HS-5 (cell line): ENCODE measurements at places on chromosomes 11 and 22.
A peak's percentile ranks its signal among the peaks of the same experiment; 100 is the strongest.

DNA sequence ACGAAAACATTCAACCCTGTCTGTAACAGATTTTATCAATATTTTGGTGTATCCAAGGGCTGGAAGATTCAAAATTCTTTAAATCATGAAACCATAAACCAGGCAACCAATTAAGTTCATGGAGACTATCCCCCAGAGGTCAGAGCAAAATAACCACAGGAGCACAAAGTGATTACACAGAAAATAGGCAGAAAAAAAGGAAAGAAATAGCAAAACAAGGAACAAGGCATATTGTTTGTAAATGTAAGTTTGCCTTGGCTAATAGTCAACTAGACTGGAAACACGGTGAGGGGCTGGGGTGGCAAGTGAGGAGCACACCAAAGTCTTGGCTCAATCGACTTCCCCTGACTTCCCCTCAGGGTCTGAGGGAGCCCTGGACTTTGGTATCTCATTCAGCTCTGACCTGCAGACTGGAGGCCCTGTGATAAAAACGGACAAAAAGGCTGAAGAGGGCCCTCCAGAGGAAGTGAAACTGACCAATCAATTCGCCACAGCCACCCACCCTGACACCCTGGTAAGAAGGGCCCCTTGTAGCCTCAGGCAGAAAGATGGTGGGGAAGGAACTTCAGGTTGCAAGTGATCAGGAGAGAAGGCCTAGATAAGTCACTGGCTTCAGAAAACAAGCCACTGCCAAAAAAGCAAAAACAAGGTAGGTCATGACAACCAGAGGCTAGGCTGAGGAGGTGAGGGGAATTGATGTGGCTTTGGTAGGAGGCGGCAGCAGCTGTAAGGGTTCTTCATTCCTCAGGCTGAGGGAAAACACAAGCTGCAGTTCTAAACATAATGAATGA lies 1.8 kb downstream of the SIK3 start:
- no peak for DNase-seq

- DNase-seq, result no peak
These were observed 36.2 kb downstream of the LIF start for GRCh38 chr22:30210235-30210909.

GRCh38 chr11:62061356-62062222 lies 62.2 kb upstream of the INCENP start:
- no peak for DNase-seq

- DNase-seq, result no peak
These were observed 680 bp downstream of the IFT46 start for GRCh38 chr11:118565051-118565450.

DNA sequence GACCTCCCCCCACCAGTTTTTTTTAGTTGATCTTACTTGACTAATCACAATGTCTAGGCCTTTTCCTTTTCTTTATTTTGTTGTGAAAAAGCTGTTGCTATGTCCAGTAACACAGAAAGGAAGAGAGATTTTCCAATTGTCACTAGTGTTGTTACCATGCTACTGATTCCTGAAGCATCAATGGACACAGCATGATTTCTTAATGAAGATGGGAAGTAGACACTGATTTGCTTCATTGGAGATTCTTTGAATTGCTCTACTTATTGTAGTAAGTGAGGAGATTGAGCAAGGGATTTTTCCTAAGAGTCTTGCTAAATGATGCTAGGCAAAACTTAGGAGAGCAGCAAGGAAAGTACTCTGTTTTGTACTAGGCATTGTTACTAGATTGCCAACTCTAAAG lies 4.6 kb downstream of the AASDHPPT start:
- DNase-seq, result no peak

GRCh38 chr11:68682531-68682961 lies 1.8 kb upstream of the GAL start:
- no peak for DNase-seq

DNA sequence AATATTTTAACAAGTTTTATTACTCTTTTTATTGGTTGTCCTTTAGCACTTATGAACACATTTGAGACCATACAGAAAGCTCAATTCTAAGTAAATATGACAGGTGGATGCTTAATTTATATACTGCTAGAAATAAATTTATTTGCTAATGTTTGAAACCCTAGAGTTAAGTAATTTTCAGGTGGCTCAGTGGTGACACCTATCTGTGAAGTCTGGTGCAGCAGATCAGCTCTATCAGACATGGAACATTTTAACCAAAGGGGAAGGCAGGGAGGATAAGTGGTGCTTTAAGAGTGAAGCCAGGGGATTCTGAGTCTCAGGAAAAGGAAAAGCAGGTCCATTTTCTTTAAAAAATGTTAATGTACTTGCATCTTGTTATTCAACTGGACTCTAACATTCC lies 175.8 kb downstream of the DSCAML1 start:
- no peak for DNase-seq

DNA sequence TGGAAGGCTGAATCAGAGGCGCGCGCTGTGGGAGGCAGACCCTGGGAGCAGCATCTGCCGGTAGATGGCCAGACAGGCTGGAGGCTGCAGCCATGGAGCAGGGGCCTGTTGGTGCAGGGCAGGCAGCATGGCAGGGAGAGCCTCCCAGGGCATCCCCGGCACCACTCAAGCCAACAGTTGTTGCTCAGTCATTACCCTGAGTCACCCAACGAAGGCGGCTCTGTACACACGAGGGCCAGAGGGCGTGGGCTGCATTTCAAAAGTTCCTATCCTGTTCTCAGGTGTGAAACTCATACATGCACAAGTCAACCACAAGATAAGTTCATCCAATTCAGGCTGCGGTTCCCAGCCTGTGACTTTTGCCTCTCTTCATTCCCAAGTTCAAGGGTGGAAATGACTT lies 2.6 kb downstream of the ANO1 start:
- no peak for DNase-seq

DNA sequence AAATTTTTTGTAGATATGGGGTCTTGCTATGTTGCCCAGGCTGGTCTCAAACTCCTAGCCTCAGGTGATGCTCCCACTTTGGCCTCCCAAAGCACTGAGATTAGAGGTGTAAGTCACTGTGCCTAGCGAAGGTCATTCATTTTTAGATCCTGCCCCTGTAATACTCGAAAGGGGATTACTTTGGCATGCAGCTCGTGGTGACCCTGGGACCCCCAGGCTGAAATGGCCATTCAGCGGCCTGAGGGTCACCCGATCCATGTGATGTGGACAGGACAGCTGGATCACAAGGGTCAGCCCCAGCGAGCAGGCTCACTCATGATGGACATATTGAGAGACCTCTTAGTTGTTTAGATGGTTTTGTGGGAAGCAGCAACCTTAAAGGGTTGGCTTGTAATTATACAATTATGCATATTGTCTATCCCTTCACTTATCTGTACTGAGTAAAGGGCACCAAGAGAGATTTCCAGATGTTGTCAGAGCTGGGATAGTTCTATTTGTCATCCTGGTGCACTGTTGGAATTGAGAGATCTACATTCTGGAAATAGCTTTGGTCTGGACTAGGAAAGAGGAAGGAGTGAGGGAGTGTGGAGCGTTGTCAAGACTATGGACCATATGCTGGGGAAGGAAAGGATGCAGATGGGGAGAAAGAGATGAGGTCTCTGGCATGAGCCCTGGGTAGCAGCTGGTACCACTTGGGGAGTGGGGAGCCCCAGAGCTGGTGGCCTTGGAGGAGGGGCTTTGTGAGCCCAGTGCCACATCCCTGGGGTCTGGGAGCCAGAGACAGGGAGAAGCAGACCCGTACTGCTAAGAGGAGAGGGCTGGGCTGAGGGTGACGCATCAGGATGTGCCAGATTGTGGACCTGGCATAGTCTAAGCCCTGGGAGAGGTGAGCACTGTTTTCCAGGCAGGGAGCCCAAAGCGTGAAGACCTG lies 15.5 kb downstream of the RHBDD3 start:
- no peak for DNase-seq

- no peak for DNase-seq
These were observed 39.2 kb downstream of the BIRC2 start for GRCh38 chr11:102386136-102386734.

GRCh38 chr11:74024261-74025029 lies 15.6 kb upstream of the UCP3 start:
- peak; percentile 28 for DNase-seq

GRCh38 chr11:83682611-83682973 lies 396.4 kb upstream of the CCDC90B start:
- DNase-seq, result no peak

GRCh38 chr11:102473543-102473942 lies 21.0 kb upstream of the TMEM123 start:
- DNase-seq, result no peak
